CD4-positive, alpha-beta memory T cell (primary cell): ENCODE measurements at places on chromosomes 7 and 10. TPM values are rescaled to one million over a fixed set of nuclear protein-coding genes. Genes with fewer than 3 reads are reported as not detected.

LIPA gene
- 91.3 TPM for polyA plus RNA-seq

DNA sequence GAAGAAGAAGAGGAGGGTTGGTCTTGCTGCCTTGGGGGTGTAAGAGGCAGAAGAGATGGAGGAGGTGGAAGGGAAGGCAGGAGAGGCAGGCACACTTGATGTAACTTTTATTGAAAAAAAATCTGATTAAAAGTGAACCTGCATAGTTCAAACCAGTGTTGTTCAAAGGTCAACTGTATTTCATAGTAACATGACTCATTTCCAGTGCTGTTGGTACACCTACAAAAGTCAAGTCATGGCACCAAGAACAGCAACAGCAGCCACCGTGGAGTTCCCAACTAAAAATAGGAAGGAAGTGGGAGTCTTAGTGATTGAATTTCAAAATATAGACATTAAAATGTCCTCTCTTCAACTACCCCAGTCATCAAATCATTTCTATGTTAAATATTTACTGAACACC lies 88.5 kb downstream of the CTNNA3 start:
- no peak for DNase-seq
- no peak overlapping the region for H3K27ac ChIP-seq
- H3K4me3 ChIP-seq = no peak overlapping the region
- H3K27me3 ChIP-seq = no peaks in the 10 kb centered on the region

DNA sequence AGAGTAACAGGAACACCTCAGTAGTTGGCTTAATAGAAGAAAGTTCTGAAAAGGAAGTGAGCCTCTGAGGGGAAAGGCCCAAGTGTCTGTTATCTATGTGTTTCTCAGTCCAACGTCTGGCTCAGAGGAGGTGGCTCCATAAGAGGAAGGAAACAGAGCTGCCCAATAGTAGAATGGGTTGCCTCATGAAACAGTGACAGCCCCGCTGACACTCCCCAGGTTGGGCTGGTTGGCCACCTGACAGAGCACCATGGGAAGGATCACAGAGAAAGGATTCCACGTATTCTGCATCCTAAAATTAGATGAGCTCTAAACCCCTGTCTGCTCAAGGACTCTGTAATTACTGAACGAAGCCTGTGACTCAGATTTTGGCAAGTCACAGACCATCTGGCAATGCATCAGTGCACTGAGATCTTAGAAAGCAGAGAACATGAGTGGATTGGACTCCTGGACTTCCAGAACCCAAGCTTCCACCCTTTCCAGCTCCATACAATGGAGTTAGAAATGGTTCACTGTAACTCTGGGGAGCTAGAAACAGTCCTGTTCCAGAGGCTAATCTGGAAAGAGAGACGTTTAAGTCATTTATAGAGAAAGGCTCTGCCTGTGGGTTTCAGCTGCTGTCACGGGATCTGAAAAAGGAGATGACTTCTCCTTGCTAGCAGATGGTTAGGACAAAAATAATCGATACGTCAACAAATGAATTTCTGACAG lies 2.9 kb downstream of the PKD2L1 start:
- H3K27me3 ChIP-seq = peaks cover 3% of the 10 kb centered on the region
- H3K27ac ChIP-seq = no peak overlapping the region
- peak; percentile 3 for DNase-seq
- no peaks in the 10 kb centered on the region for H3K36me3 ChIP-seq

GRCh38 chr10:88582411-88582805 lies 710 bp downstream of the RNLS start:
- DNase-seq = no peak
- no peaks in the 10 kb centered on the region for H3K27me3 ChIP-seq
- H3K27ac ChIP-seq = peak overlapping the region; percentile 77
- peak overlapping the region; percentile 89 for H3K4me3 ChIP-seq
- peaks cover 7% of the 10 kb centered on the region for H3K4me1 ChIP-seq
- H3K36me3 ChIP-seq = no peaks in the 10 kb centered on the region

KBTBD2 gene
- polyA plus RNA-seq = 39.0 TPM

- no peak for DNase-seq
- no peaks in the 10 kb centered on the region for H3K36me3 ChIP-seq
- H3K4me1 ChIP-seq = no peaks in the 10 kb centered on the region
- no peak overlapping the region for H3K4me3 ChIP-seq
- H3K27ac ChIP-seq = no peak overlapping the region
- H3K27me3 ChIP-seq = peaks cover 19% of the 10 kb centered on the region
Observed at GRCh38 chr10:46555713-46556514, 544 bp downstream of the GPRIN2 start.

DNA sequence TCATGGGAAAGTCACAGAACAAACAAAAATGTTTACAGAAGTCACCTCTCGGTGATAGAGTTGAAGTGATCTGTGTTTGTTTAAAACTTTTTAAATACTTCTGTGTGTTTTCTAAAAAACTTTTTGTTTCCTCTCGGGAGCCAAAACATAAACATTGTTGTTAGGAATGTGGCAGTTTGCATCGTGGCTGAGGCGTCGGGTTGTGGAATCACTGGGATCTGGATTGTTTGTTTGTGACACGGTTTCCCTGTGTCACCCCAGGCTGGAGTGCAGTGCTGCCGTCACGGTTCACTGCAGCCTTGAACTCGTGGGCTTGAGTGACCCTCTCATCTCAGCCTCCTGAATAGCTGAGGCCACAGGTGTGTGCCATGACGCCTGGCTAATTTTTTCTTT lies 29.0 kb upstream of the SUN1 start:
- no peak overlapping the region for H3K27ac ChIP-seq
- DNase-seq = no peak
- no peaks in the 10 kb centered on the region for H3K27me3 ChIP-seq
- H3K4me3 ChIP-seq = no peak overlapping the region

GRCh38 chr10:102757323-102757722 lies 13.6 kb downstream of the WBP1L start:
- H3K36me3 ChIP-seq = no peaks in the 10 kb centered on the region
- peaks cover 30% of the 10 kb centered on the region for H3K4me1 ChIP-seq
- no peak overlapping the region for H3K4me3 ChIP-seq

ENKUR gene
- not detected for polyA plus RNA-seq

GRCh38 chr7:78299088-78299487 lies 500.5 kb downstream of the PHTF2 start:
- H3K27me3 ChIP-seq = no peaks in the 10 kb centered on the region
- no peak overlapping the region for H3K4me3 ChIP-seq
- no peaks in the 10 kb centered on the region for H3K36me3 ChIP-seq
- no peak for DNase-seq

GRCh38 chr10:88668465-88668864 lies 4.2 kb downstream of the LIPF start:
- H3K4me3 ChIP-seq = no peak overlapping the region
- H3K27me3 ChIP-seq = no peaks in the 10 kb centered on the region
- H3K36me3 ChIP-seq = no peaks in the 10 kb centered on the region
- H3K4me1 ChIP-seq = no peaks in the 10 kb centered on the region
- no peak overlapping the region for H3K27ac ChIP-seq
- no peak for DNase-seq

DNA sequence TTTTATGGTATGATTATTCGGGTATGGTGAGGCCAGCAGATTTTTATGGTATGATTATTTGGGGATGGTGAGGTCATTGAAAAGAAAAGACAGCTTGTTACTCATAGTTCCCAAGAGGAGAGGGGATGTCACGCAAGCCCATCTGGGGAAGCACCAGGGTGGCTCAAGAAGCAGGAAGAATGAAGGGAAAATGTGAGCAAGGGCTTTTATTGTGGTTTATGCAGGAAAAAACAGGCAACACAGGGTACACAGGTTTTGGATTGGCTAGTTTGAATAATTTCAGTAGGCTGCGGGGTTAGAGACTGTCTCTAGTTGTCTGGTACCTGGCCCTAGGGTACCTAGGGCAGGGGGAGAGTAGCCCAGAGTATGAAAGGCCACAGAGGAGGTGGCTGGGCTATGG lies 26.8 kb upstream of the DGKI start:
- DNase-seq = no peak
- H3K27me3 ChIP-seq = no peaks in the 10 kb centered on the region
- no peaks in the 10 kb centered on the region for H3K4me1 ChIP-seq
- H3K27ac ChIP-seq = no peak overlapping the region
- peaks cover 14% of the 10 kb centered on the region for H3K36me3 ChIP-seq
- no peak overlapping the region for H3K4me3 ChIP-seq

GRCh38 chr10:93503075-93503474 lies 6.7 kb downstream of the CEP55 start:
- H3K4me3 ChIP-seq = peak overlapping the region; percentile 43
- peak overlapping the region; percentile 31 for H3K27ac ChIP-seq
- no peaks in the 10 kb centered on the region for H3K36me3 ChIP-seq
- no peaks in the 10 kb centered on the region for H3K27me3 ChIP-seq
- H3K4me1 ChIP-seq = peaks cover 28% of the 10 kb centered on the region
- no peak for DNase-seq

DNA sequence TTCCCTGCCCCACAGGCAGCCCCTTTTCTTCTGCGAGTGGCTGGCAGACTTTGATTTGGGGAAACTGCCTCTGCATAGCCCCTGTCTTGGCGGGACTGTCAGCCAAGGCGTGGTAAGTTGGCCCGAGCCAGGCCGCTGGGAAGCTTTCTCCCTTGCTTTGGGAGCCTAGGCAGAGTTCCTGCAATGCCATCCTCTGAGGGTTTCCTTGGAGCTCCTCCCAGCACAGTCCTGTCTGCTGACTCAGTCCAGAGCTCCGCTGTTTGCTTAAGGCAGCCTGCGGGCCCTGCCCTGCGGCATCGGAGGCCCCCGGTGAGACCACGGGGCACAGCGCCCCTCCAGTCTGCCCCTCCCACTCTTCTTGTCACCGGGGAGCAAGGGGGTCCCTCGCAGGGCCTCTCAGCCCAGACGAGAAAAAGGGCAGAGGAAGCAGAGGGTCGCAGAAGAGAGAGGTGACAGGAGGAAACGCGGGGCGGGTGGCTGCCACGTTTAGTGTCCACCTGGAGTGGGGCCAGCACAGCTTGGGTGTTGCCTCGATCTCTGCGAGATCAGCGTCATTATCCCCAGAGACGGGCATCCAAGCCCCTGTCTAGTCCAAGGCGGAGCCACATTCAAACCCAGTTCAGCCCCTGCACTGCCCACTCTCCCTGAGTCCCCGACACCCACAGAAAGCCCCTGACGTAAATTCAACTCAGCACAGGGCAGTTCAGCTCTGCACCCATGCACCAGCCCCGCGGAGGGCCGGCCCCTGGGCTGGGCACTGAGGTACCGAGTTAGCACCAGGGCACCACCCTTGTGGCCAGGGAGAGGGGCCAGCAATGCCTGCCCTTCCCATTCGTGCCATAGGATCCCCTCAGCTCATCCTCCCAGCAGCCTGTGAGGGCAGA lies 59.0 kb upstream of the CHST15 start:
- H3K4me3 ChIP-seq = no peak overlapping the region
- H3K27ac ChIP-seq = no peak overlapping the region
- H3K27me3 ChIP-seq = no peaks in the 10 kb centered on the region
- DNase-seq = no peak
- H3K36me3 ChIP-seq = no peaks in the 10 kb centered on the region

GRCh38 chr7:2928613-2929311 lies 84.7 kb upstream of the GNA12 start:
- no peaks in the 10 kb centered on the region for H3K27me3 ChIP-seq
- no peak for DNase-seq
- no peak overlapping the region for H3K4me3 ChIP-seq
- peaks cover 58% of the 10 kb centered on the region for H3K36me3 ChIP-seq
- H3K4me1 ChIP-seq = no peaks in the 10 kb centered on the region

GRCh38 chr7:151575410-151575809 lies 55.7 kb upstream of the RHEB start:
- DNase-seq = no peak
- no peaks in the 10 kb centered on the region for H3K4me1 ChIP-seq

HHEX gene
- 0.98 TPM for polyA plus RNA-seq

SPACDR gene
- 0.34 TPM for polyA plus RNA-seq

DNA sequence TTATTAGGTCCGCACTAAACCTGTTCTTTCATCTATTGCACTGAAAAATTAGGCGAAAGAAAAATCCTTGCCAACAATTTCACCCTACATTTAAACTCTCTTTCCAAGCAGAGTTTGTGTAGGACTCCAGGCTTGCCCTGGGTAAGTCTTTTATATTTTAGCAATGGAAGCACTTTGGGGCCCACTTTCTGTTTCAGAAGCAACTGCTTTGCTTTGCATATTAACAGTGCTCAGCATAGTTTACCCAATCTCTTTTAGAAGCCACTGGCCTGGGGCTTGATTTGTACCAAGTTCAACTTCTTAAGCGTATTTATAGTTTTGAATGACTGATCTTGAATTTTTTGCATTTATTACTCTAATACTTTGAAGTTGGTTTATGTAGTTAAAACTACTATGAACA lies 78.8 kb upstream of the MDFIC start:
- no peaks in the 10 kb centered on the region for H3K4me1 ChIP-seq
- no peak overlapping the region for H3K4me3 ChIP-seq
- no peaks in the 10 kb centered on the region for H3K36me3 ChIP-seq
- DNase-seq = no peak
- no peak overlapping the region for H3K27ac ChIP-seq
- no peaks in the 10 kb centered on the region for H3K27me3 ChIP-seq

GRCh38 chr7:148135116-148135515 lies 455.4 kb upstream of the C7orf33 start:
- H3K4me3 ChIP-seq = no peak overlapping the region
- no peaks in the 10 kb centered on the region for H3K4me1 ChIP-seq
- no peaks in the 10 kb centered on the region for H3K27me3 ChIP-seq
- H3K36me3 ChIP-seq = no peaks in the 10 kb centered on the region
- no peak for DNase-seq
- H3K27ac ChIP-seq = no peak overlapping the region

PSD gene
- 2.7 TPM for polyA plus RNA-seq

GRCh38 chr10:72830625-72831024 lies 62.9 kb upstream of the OIT3 start:
- no peak overlapping the region for H3K4me3 ChIP-seq
- H3K4me1 ChIP-seq = no peaks in the 10 kb centered on the region
- H3K27me3 ChIP-seq = no peaks in the 10 kb centered on the region

NXPH1 gene
- not detected for polyA plus RNA-seq

DNA sequence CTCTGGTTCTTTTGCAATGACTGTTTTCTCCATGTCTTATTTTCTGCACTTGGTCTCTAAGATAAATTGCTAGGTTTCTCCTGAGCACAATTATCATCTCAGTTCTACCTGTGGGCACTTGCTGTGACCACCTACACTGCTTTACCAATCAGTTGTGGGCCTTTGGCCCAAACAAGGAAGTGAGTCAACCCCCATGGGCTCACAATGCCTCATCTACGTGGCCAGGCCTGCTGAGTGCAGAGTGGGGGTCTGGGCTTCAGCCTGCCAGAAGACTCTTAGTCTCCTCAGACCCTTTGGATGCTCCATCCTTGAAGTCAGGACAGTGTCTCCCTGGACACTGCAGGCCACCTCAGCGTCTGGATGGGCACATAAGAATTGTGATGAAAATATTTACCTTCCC lies 20.3 kb downstream of the SCART1 start:
- no peak overlapping the region for H3K4me3 ChIP-seq
- peaks cover 42% of the 10 kb centered on the region for H3K4me1 ChIP-seq
- H3K36me3 ChIP-seq = no peaks in the 10 kb centered on the region
- H3K27me3 ChIP-seq = no peaks in the 10 kb centered on the region
- H3K27ac ChIP-seq = peak overlapping the region; percentile 19
- no peak for DNase-seq
